ENCODE measurements at places on chromosomes 2 and 18.

DNA sequence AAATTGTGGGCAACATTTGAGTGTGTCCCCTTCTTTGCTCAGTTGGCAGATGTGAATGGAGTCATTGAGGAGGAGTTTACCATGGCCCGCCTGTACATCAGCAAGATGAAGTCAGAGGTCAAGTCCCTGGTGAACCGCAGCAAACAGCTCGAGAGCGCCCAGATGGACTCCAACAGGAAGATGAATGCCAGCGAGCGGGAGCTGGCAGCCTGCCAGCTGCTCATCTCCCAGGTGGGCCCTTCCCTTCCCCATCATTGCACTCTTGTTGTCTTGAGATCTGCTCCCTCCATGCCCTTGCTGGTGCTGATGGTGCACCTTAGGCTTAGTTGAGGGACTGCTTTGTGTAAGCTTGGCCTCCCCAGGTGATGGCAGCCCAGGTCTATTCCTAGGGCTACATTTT lies 47.5 kb upstream of the LYPD6B start:
- DNase-seq: peak; percentile 18

DNA sequence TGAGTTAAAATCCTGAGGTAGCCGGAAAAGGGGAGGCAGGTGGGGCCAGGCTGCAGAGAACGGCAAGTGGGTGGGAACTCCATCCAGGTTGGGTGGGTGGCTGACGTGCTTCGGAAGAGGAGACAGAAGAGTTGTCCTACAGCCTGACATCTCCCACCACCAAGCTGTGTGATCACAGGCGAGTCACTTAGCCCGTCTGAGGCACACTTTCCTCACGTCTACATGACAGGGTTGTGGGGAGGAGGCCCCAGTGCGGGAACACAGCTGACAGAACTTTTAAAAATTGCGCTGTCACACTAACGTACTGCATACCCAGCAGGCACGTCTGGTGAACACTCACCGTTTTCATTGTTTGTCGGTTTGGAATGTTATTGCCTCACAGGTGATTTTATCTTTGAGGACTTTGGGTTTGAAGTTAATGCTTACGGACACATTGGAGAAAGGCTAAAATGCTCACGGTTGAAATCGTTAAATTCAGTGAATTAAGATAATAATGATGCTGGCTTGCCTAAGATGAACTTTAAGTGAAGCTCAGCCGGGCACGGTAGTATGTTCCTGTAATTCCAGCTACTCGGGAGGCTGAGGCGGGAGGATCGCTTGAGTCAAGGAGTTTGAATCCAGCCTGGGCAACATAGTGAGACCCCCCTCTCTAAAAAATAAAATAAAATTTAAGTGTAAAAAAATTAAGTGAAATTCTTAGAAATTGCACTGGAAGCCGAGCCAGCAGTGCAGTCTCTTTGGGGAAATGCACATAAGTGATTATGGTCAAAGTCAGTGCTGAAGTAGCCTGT lies 8.9 kb downstream of the EMILIN2 start:
- DNase-seq: no peak

- peak; percentile 57 for DNase-seq
Observed at GRCh38 chr18:6547476-6547875, 132.8 kb upstream of the L3MBTL4 start.

DNA sequence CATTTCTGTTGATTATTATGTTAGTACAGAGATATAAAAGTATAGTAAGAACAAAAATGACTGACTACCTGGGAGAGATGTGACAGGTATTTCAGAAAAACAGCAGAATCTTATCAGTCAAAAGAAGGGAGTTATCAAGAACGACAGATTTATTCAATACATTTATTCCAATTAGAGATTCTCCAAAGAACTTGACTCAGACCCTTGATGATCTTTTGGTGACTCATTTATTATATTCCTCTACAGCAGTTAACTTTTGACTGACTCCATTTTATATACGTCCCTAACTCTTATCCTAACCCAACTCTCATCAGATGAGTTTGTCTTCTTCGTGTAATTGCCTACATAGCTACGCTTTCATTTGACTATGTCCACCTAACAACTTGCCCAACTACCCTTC lies 91.1 kb downstream of the C2orf74 start:
- DNase-seq: no peak

- no peak for DNase-seq
Observed at GRCh38 chr2:238247841-238248453, 8.1 kb upstream of the HES6 start.

- DNase-seq: no peak
Observed at GRCh38 chr2:35374845-35375244, 980.7 kb upstream of the CRIM1 start.

DNA sequence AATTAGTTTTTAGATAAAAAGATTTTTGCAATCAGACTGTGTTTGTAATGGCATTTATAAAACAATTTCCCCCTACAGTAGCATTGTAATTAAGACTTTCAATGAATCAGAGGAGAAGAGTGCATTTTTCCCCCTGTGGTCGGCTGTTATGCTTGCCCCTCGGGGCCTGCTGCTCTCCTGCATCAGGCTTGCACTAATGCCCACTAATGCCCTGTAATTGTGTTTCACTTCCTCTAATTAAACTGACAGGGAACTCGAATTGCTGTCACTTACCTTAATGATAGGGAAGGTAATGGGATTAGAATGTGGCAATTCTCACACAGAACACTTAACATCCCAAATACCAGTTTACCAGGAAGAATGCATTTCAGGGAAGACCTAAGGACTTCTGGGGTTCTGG lies 61.2 kb upstream of the LRRTM1 start:
- DNase-seq: no peak

DNA sequence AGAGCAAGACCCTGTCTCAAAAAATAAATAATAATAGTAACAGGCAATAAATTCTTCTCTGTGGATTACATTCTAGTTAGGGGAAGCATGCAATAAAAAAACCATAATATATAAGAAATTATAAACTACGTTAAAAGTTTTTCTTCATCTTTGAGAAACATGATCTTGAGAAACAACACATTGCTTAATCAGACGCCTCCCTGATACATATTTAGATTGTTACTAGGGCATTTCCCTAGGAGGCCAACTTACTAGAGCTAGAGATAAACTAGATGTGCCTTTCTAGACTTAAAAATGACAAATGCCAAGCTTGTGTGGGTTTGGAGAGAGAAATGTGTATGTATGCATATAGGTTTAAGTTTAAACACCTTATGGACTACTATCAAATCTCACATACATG lies 76.3 kb upstream of the GALNT5 start:
- no peak for DNase-seq

DNA sequence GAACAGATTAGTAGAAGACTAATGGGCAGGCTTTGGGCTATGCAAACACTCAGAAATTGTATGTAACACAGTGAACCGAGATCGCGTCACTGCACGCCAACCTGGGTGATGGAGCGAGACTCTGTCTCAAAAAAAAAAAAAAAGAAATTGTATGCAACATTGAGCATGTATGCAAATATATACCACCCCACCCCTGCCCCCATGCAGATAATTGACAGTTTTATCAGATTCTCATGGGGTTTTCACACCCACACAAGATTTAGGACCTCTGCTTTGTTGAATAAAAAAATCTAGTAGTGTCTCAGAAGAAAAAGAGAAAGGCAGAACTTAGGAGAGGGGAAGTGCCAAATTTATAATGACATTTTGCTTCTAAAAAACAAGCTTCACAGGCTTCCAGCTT lies 131.6 kb upstream of the FN1 start:
- DNase-seq: no peak

GRCh38 chr2:157420771-157421323 lies 23.0 kb downstream of the CYTIP start:
- DNase-seq: no peak

GRCh38 chr2:28678175-28678855 lies 73.3 kb upstream of the PPP1CB start:
- DNase-seq: peak; percentile 18

DNA sequence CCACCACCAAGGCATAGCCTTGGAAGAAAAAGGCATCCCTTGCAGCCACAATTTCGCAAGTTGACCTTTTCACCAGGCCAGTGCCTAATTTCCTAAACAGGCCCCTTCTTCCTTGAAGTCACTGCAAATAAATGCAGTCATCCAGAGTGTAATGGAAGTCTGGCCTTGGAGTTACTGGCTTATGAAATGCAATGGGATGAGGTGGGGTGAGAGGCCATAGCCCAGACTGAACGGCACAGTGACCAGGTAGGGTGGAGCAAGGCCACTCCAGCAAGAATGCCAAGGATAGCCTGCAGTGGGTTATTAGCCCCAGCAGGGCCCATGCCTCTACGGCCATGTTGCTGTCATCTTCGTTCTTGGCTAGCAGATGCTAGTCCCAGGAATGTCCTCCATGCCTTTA lies 68.4 kb downstream of the BCL11A start:
- no peak for DNase-seq

DNA sequence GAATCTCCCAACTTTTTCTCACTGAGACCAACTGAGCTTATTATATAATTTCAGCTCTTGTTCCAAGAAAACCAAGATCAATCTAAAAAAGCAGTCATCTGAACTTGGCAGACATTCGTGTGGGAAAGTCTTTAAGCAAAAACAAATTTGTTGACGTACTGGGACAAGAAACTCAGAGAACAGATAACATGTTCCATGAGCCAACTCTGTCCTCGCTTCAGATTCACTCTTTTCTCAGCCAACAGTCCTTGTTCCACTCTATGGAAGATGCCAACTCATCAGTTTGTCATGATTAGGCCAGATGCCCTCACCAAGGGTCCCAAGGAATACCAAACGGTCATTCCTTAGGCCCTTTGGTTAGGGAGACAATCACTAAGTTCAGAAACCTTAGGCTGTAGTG lies 224.2 kb upstream of the CTAGE1 start:
- DNase-seq: no peak

GRCh38 chr2:180655842-180656454 lies 324.5 kb upstream of the UBE2E3 start:
- DNase-seq: no peak

DNA sequence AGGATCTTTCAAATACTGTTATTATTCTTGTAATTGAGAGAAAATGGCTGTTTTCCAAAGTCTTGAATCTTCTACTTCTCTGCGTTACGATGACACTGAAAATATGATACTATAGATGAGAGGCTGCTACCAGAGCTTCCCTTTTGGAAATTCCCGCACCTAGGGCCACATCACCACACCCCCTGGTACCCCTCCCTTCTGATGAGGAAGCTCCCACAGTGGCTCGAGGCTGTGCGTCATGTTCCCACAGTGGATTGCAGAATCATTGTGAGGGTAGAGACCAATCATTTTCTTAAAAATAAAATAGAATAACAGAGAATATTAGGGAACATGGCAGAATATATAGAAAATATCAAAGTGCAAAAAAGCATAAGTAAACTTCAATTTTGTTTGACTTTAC lies 268.9 kb upstream of the SMIM21 start:
- no peak for DNase-seq

GRCh38 chr2:133171393-133172004 lies 396.8 kb downstream of the NCKAP5 start:
- peak; percentile 81 for DNase-seq

DNA sequence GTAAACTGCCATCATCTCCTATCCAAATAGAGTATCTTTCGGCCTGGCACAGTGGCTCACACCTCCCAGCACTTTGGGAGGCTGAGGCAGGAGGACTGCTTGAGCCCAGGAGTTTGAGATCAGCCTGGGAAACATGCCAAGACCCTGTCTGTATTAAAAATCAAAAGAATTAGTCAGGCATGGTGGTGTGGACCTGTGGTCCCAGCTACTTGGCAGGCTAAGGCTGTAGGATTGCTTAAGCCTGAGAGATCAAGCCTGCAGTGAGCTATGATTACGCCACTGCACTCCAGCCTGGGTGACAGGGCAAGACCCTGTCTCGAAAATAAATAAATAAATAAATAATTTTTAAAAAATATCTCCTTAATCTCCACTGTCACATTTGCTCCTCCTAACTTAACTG lies 14.7 kb upstream of the ARPC2 start:
- no peak for DNase-seq

DNA sequence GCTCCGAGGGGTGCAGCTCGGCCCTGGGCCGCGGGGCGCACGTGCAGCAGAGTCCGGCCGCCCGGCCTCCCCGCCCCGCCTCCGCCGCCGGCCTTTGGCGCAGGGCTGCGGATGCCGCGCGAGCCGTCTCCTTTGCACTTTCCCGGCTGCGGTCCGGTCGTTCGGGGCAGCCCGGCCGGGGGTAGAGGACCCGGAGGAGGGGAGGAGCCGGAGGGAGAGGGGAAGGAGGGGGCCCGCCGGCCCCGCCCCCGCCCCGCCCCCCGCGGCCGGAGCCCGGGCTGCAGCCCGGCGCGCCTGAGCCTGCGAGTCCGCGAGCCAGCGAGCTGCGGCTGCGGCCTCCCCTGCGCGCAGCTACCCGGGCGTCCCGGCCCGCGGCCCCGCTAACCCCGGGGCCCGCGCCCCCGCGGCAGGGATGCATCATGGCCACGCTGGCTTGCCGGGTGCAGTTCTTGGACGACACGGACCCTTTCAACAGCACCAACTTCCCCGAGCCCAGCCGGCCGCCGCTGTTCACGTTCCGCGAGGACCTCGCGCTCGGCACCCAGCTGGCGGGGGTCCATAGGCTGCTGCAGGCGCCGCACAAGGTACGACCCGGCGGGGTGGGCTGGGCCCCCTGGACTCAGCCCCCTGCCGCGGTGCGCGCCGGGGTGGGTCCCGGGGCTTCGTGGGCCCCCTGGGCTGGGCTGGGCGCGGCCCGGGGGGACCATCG lies at the start of gene FHOD3:
Gene FHOD3, plus strand, starts transcription at position 297 of the 709 bp plus-strand sequence. Its CDS starts 123 bp downstream, at position 420.
- DNase-seq: peak; percentile 38

DNA sequence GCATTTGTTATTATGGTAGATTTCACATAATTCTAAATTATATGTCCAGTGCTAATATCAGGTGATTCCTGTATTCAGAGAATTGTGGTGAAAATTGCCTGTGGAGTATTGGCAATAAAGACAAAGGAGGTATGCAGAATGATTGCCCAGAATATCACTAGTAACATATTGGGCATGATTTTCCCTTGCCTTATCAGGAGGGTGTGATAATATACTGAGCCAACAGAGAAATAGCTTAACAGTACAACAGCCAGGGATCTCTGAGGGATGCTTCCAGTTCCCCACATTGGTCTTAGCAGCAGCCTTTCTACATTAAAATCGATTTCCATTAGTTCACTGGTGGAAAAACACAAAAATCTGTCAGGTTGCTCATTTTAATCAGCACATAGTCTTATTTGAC lies 122.9 kb upstream of the COL3A1 start:
- no peak for DNase-seq

- no peak for DNase-seq
Observed at GRCh38 chr2:29039718-29040480, 34.4 kb downstream of the PCARE start.

DNA sequence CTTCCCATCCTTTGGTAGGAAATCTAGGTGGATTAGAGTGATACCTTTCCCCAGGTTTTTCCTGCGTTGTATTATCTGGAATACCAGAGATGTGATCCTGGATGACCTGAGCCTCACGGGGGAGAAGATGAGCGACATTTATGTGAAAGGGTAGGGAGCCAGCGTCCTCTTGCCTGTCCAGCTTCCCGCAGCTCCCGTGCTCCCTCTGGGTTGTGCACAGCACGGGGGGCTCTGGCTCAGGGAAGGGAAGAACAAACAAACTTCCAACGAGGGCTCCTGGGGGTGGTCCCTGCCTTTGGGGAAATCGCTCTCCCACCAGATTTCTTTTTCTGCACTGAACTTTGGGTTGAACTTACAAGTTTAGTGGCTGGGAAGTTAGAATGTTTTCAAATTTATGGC lies 215.7 kb downstream of the DYSF start:
- DNase-seq: no peak

GRCh38 chr2:23583467-23583866 lies 198.5 kb downstream of the KLHL29 start:
- no peak for DNase-seq
